ENCODE measurements at places on chromosomes 2 and 18.

GRCh38 chr2:3595985-3596384, 1.1 kb downstream of the COLEC11 start:
- peak; percentile 69 for DNase-seq

GRCh38 chr18:37872562-37872961, 307.0 kb upstream of the CELF4 start:
- DNase-seq: no peak

DNA sequence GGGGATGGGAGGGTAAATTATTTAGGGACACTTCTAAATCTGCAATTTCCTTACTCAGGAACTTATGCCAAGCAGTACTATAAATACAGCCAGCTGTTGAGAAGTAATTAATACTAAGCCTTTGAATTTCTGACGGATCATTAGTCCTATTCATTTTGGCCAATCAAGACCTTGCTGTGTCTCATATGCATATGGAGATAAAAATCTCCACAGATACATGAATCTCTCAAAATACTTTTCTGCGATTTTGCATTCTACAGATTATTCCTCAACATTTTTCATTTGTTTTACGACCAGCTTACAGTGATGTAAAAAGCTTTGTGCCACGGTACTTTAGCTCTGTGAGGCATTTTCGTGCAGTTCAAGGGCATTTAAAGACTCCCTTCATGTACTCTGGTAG, 16.7 kb downstream of the LANCL1 start:
- DNase-seq: no peak

- peak; percentile 1 for DNase-seq
Observed at GRCh38 chr18:65725251-65726050, 25.4 kb upstream of the CDH7 start.

- DNase-seq: no peak
Observed at GRCh38 chr2:38079116-38080052, 3.4 kb upstream of the CYP1B1 start.

DNA sequence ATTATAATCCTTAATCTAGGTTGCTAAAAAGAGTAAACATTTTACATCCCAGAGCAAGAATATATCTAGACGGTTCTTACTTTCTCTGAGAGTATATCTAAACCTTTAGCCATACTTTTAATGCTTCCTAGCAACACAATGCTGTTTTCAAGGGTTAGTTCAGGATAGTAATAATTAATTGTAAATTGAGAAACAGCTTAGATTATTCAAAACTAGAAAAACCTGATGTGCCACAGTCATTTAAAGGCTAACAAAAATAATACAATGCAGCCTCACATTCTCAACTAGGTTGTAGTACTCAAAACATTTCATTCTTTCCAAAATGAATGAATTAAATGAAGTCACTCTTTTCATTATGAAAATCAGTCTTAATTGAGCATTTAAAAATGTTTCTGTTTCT, 103.2 kb upstream of the OTX1 start:
- no peak for DNase-seq

DNA sequence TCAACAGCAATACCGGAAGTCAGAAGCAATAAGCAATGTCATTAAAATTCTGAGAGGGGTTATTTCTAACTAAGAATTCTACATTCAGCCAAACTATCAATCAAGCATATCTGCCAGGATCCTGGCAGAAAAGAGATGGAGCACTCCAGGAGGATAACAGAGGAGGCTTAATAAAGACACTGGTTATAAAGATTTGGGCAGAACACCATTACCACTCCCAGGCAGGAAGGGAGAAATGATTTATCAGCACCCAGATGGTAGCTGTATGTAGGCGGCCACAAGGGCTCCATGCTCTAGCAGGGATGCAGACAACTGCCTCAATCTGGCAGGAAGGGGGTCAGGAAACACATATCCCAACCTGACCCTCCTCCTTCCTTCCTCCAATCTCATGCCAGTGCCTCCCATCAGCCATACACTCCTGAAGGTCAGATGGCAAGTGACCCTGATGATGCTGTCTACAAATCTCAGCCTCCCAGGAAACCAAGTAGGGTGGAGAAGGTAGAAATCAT, 20.5 kb upstream of the TNFAIP6 start:
- no peak for DNase-seq

- DNase-seq: no peak
Observed at GRCh38 chr2:182754231-182754630, 38.2 kb downstream of the DNAJC10 start.

DNA sequence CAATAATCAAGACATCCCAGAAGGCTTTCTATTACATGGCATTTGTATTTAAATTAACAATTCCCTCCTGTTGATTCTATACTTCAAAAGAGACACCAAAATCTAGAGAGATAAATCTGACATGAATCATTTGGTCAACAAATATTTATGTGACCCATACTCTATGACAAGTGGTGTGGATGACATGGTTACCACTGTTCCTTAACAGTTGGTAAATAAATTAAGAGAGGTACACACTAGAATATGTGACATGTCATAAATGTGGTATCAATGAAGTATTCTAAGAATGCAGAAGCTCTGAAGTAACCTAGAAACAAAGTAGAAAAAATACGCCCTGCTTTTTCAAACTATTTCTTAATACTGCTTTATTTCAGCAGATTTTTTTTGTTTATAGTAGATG, 255.4 kb downstream of the EXOC6B start:
- DNase-seq: no peak

DNA sequence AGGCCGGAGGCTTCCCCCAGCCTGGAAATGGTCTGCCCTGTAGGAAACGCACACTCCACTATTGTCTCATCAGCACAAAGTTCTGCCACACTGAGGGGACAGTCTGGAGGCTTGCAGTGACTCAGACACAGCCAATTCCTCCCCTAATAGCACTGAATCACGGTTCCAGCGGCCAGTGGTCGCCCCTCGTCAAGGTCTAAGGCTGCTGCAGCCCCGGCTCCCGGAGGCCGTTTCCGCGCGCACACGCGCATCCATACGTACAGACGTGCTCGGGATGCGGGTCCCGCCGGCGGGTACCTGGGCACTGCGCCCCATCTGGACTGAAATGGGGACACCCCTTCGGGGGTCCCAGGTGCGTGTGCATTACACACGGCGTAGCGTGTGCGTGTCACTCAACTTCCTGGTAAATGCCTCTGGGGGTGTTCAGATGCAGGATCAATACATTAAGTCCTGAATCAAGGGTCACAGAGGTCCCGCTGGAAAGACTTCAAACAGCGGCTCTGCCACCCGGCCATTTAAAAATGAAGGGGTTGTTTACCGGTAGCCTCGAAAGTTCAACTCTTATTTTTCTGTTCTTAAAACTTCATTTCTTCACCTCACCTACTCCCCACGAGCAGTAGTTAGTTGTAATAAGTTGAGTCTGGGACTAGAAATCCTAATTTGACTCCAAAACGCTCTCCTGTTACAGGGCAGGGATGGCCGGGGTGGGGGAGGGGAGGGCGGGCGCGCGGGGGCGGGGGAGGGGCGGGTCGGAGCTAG, 572 bp upstream of the ZNF516 start:
- peak; percentile 73 for DNase-seq
